ENCODE measurements at places on chromosomes 16 and 17.

DNA sequence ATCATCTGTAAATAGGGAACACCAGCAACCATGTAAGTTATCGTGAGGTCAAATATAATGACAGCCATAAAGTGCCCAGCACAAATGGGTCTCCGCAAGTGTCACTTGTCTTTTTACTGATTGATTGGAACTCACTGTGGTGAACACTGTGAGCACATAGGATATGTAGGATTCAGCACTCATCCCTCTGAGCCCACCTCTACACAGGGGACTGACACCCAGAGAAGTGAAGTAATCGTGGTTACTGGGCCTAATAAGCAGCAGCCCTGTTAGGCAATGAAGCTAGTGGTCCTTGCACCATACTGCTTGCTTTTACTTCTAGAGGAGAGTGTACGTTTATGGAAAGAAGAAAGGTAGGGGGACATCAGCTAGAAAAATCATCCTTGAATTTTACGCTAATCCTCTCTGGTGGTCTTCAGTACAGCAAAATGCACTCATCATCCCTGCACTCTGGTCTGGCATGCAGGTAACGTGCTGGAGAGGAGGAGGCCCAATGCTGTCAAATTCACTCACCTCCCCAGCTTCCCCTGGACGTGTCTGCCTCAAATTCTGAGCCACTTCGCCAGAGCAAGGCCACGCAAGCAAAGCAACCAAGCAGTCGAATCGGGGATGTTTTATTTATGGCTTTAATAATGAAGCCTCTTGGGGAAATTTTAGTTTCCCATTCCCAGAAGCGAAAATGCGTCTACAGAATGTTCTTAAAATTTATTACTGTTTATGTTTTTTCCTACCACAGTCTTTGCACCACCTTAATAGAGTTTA is 74.7 kb downstream of the YPEL2 start:
- no peak for DNase-seq

- no peak for DNase-seq
These were observed 6.7 kb upstream of the CMIP start for GRCh38 chr16:81437865-81438264.

DNA sequence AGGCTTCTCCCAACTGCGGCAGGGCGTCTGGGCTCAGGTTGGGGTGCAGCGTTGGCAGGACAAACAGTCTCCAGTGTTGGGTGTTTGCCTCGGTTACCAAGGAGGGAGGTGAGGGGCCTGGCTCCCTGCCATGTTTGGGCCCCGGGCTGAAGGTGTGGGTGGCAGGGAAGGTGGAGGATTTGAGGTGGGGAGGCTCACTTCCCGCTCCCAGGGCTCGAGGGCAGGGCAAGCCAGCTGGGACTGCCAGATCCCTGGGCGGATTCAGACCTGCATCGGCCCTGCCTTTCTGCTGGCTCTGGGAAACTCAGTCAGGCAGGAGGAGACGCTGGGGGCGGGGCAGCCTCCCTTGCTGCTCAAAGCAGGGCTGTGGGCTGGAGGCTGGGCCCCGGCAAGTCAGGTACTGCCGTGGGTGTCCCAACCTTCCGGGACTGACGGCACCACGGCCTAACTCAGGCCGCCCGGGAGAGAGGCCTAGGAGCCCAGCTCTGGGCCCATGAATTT is 31.3 kb upstream of the KRT17 start:
- no peak for DNase-seq

DNA sequence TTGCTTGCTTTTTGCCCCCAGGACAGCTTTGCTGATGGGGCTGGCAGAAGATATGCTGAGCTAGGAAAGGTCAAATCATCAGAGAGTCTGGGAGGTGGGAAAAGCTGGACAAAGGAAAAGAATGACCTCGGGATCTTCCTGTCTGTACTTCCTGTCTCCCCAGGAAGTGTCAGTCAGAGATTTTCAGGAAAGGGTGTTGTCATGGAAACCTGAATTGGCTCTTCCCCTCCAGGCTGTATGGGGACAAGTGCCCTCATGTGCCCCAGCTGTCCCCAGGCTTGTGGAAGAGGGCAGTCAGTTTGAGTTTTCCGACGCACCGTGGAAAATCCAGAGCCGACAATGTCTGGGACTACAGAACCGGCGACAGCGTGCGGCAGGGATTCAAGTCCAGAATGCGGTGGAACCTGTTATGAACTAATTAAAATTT is 122.7 kb upstream of the ZFHX3 start:
- no peak for DNase-seq

DNA sequence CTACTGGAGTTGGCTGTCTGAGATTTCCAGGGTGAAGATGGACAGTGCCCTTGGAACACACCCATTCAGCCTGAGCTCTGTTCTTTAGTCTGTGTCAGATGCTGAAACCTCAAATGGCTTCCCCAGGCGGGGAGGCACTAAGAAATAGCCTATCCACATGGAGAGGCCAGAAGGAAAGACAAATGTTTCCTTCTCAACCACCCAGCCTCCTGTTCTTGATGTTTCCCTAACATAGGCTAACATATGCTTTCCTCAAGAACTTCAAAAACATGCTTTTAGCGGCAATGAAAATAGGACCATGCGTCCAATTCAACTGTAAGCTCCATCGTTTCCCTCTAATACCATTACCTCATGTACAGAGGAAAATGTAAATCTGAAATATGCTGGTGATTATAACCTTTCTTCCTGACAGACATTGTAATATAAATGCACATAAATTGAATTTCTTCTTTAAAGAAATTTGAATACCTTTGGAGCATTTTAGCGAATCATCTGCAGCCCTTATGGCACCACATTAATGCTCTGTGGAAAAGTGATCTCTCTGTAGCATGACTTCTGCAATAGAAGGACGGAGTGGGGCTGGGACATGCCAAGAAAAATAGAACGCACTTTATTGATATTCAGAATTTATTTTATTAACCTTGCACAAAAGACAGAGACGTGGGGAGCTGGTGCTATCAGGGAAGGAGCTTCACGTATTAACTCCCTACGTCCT is 60.1 kb downstream of the IRX3 start:
- DNase-seq, result no peak

DNA sequence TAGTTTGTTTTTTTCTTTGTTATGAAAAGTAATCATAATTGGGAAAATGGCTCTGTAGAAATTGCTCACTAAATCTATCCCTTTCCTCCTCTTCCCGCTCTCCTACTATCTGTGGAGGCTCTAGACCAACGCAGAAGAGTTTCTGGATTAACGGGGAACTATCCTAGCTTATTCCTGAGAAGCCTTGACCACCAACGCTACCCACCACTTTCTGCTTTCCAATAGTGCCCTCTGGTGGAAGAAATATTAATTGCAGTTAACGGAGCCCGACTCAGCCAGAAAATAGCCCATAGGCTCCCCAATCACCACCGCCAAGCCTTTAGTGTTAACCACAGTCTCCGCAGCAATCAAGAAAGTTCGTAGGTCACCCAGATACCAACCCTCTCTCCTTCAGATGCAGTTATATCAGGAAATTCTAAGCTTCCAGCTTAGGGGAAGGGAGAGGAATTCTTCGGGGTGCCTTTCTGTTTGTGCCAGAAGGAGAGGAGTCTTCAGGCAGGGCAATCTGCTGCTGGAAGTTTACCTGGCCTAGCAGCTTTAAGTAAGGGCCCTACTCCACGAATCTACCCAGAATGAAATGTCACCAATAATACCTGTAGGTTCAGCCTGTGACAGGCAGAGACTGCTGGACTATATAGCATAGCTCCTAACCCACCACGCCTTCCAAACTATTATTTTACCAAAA is 23.0 kb upstream of the NSRP1 start:
- no peak for DNase-seq

DNA sequence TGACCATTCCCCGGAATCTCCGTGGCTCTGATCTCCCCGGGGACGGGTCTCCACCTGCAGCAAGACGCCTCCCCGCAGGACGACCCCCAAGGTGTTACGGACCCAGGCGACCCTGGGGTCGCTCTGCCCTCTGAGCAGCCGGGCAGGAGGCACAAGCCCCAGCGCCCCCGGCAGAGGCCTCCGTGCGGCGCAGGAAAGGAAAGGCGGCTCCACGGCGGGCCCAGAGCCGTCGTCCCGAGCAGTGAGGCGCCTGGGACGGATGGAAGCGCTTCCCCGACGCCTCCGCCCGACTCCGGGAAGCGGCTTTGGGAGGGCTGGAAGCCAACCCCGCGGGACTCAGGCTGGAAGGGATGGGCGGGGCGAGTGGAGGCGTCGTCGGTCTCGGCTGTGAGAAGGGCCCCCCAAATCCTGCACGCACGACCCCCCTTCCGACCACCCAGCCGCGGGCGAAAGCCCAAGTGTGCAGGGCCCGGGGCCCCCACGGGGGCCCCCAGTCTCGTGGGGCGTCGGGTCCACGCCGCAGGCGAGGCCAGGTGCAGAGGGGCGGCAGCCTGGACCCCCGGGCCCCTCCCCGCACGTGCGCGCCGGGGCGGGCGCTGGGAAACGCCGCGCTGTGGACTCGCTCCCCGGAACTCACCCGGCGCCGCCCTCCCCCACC is 32.7 kb upstream of the RPH3AL start:
- peak; percentile 24 for DNase-seq

GRCh38 chr17:81580481-81580880 is 28.3 kb upstream of the FAAP100 start:
- DNase-seq, result no peak

GRCh38 chr17:70041540-70041939 is 33.5 kb upstream of the KCNJ16 start:
- no peak for DNase-seq

DNA sequence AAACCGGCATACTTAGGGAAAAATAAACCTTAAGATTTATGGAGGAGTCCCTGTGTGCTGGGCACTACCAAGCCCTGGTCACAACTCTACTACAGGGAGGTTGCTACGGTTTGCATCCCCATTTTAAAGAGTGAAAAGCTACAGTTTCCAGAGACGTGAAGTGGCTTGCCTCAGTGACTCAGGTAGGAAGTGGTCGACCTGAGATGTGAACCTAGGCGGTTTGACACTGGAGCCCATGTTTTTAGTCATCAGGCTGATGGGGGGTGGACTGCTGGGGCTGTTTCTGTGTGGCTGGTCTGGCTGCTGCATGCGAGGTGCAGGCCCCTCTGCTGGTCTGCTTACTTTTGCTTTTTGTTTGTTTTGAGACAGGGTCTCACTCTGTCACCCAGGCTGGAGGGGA is 6.6 kb downstream of the COX6A2 start:
- no peak for DNase-seq

DNA sequence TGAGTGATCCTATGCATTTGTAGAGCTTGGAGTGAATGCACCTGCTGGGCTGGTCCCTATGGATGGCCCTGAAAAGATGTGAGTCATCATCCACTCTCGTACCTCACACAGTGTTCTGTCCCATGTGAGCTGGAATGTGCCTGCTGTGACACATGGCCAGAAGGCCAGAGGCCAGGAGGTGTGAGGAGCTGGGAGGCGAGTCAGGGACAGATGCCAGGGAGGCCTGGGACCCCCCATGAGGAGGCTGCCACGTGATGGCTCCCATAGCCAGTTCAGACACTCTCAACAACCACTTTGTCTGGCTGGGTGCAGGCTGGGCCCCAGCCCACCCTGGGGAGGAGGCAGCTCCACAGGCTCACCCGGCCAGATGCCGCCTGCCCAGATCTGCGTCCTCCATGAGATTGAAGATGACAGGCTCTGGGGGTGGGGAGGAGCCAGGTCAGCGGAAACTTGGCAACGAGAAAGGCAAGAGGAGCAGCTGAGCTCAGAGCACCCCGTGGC is 168.8 kb downstream of the C16orf78 start:
- no peak for DNase-seq

DNA sequence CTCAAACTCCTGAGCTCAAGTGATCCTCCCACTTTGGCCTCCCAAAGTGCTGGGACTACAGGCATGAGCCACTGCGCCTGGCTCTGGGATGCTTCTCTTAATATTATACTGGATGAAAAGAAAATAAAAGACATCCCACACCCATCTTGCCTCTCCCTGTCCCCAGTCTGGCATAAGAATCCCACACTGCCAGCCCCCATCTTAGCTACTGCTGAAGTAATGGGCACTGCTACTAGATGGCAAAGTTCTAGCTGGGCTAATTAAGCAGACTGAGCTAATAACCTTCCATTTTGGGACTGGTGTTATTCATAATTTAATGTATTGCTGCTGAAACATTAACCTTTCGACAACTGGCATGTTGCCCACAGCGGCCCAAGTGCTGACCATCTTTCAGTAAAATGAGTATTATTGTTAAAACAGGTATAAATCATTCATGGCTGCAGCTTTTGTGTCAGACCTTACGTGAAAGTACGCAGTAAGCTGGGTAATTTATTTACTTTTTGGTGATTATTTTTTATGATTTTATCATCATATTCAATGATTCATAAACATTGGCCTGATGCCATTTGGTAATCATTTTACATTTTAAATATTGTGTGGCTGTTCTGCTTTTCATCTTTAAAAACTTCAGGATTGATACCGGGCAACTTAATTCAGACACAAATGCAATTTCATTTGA is 47.4 kb upstream of the ZFHX3 start:
- DNase-seq, result no peak

GRCh38 chr16:65702707-65703402 is 581.0 kb upstream of the CDH11 start:
- no peak for DNase-seq

- DNase-seq, result no peak
These were observed 15.4 kb upstream of the HOXB9 start for GRCh38 chr17:48641541-48642058.

DNA sequence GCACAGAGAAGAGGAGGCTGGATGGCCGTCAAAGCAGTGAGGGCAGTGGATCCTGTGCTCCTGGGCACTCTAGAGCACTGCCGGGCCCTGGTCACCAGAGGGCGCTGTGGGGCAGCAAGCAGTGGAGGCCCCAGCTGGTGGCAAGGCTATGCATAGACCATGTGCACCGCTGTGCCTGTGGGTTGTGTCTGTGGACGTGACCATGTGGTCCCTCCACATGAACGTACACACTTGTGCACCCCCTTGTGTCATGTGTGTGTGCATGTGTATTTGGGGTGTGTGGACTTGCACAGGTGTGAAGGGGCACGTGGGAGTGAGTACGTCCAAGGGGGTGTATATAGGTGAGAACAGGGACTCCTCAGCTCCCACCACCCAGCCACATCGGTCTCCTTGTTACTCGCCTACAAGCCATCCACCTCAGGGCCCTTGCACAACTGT is 4.4 kb upstream of the MAP2K3 start:
- DNase-seq, result peak; percentile 87

GRCh38 chr16:29900888-29901606 is 759 bp downstream of the ASPHD1 start:
- no peak for DNase-seq

- DNase-seq, result no peak
These were observed 129.6 kb downstream of the MRM1 start for GRCh38 chr17:36730857-36731490.

GRCh38 chr16:19223235-19224170 is 55.5 kb downstream of the SYT17 start:
- DNase-seq, result no peak

- no peak for DNase-seq
These were observed 195.4 kb upstream of the KCNJ16 start for GRCh38 chr17:69879576-69879975.

- DNase-seq, result no peak
These were observed 46.1 kb downstream of the NXN start for GRCh38 chr17:933312-934073.

Measured in activated B cell treated with CpG ODN at 0.5 μM for 24 hours (primary cell).